ENCODE measurements at places on chromosomes 5 and 9. TPM values are rescaled to one million over a fixed set of nuclear protein-coding genes. Genes with fewer than 3 reads are reported as not detected.

Gene PFN3
- not detected for total RNA-seq

Gene TLX3
- not detected for total RNA-seq

Gene FAM151B
- total RNA-seq: 3.3 TPM

Gene C5orf58
- not detected for total RNA-seq

Gene MYO10
- total RNA-seq: 24.7 TPM

Gene CARD6
- total RNA-seq: 1.3 TPM

Gene DRD1
- 0.77 TPM for total RNA-seq

Gene WDR38
- total RNA-seq: not detected

Gene ADAMTS13
- 2.8 TPM for total RNA-seq

- no peak for DNase-seq
Measured at GRCh38 chr5:62707131-62707530, 128.5 kb downstream of the LRRC70 start.

- no peak for DNase-seq
Measured at GRCh38 chr5:133391354-133392136, 220.8 kb downstream of the FSTL4 start.

DNA sequence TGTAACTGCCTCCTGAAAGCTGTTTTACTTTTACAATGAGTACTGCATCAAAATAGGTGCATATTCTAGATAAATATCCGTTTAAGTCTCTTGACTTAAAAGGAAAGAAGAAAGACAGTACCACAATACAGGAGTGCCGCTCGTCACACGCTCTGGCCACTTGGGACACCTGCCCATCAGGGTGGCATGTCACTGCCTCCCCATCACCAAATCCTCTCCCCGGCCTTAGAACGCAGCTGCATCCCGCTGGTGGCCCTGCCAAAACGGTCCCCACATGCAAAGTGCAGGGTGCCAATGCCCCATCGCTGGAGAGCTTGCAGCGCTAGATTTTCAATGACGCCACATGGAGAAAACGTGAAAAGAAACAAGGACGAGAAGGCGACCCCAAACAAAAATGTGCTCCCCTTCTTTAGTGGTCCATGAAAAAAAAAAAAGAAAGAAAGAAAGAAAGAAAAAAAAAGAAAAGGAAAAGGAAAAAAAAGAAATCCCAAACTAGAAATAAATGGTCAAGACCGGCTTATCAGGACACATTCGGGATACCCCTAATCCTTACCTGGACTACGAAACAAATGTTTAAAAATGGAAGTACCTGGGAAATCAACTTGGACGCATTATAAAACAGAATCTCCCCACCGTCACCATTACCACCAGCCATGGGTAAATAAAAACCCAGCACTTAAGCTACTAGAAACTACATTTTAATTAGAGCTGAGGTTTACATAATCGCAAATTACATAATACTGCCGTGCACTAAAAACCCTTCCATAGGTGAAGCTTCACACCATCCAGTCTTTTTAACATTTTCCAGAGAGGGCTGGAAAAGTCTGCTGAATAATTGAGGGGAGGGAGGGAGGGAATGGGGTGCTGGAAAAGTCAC is 1.0 kb downstream of the ANKH start:
- peak; percentile 37 for DNase-seq

DNA sequence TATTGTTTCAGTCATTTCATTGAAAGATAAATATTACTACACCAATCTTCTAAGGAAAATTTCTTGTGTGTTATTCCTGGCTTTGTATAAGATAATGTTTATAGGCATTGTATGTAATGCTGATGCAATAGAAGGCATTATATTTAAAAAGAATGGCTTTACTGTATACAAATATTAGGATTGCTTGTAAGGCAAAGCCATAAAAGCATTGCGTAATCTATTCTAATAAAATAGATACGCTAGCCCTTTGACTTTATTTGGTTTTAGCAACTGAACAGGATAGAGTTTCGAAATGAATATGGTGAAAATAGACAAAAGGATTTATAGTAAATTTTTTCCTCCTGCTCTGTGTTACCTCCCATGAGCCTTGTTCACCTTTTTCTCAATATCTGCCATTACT is 5.5 kb upstream of the LYSMD3 start:
- DNase-seq: no peak

GRCh38 chr5:67297376-67297775 is 100.8 kb upstream of the CD180 start:
- DNase-seq: no peak

- DNase-seq: no peak
Measured at GRCh38 chr5:179231309-179231708, 114.0 kb downstream of the ADAMTS2 start.

DNA sequence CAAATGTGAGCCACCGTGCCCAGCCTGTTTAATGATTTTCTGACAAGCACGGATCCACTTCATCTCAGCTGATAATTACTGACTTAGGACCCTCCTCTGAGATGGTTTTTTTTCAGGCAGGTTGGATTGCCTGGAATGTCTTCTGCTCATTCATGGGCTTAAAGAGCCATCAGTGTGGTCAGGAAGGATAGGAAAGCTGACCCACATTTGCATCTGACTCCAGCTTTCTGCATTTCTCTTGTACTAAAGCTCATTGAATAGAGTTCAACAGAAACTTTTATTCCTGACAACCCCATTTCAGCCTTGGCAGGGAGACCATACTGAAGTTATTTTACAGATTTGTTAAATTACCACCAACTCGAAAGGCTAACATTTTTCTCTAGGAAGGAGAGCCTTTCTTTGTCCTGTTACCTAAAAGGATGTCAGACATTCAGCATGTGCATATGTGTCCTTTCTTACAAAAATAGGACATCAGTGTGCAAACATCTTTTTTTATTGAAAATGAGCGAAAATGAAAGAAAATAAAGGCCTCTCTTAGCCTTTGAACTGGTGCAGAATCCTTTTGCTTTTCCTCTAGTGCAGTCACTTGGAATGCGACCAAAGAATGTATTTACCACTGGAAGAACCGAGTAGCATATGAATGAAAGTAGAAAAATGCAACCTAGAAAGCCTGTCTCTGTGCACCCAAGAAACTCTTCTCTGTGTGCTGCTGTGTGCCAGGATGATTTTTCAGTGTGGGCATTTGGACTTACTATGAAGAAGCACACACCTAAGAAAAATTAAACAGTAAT is 26.6 kb downstream of the ADCY2 start:
- no peak for DNase-seq

GRCh38 chr5:159337016-159337955 is 7.0 kb upstream of the IL12B start:
- DNase-seq: no peak

DNA sequence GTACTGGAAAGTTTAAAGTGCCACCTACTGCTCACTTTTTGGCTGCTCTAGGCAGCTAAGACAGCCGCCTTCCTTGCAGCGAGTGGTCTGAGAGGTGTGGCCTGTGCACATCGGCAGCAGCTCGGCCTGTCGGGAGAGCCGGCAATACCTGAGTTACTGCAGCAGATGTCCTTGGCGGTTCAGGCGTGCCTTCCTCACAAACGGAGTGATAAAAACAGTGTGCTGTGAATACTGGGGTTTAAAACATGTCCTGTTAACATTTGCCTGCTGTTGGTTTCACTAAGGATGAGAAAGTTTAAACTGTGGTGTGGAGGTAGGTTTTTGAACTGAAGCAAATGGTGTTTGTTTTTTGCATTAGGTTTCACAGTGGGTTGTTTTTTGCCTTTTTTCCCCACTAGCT is 12.9 kb downstream of the TRAF2 start:
- no peak for DNase-seq

DNA sequence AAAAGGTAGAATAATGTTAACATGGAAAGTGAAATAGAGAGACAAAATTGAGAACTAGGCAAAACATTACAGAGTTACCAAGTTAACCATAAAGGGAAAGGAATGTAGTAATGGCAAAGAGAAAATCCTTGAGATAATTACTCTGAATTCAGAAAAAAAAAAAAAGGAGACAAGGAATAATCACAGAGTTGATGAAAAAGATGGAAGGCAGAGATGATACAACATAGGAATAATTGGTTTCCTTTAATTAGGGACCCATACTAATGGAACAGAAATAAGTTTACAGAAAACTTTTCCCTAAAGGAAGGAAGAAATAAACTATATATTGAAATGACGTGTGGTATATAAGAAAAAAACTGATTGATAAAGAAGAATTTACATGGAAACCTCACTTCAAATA is 254.1 kb upstream of the FBXL7 start:
- no peak for DNase-seq

GRCh38 chr9:124621371-124622328 is 114.5 kb upstream of the NR5A1 start:
- DNase-seq: no peak

DNA sequence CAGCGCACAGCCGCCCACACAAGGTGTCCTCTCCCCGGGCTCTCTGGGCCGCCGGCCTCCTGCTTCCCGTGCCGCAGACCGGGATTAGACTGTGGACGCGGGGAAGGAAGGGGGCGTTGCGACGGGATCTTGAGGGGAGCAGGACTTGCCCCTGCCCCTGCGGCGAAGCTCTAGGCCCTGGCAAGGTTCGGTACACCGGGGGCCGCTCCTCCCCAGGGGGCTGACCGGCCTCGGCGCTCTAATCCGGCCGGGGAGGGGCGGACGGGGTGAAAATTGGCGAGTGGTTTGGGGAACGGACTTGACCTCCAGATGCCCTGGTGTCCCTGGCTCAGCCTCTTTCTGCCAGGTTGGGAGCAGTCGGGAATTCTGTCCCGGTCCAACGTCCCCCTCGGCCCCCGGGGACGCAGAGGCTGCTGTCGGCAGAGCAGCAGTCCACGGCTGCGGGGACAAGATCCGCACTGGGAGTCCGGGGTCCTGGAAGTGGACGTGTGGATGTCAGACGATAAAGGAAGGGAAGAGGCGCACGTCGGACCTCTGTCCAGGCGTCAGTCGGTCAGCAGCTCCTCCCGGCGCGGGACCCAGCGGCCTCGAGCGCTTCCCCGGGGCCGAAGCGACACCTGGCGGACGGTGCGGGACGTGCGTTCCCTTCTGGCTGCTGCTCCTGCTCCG is 1.9 kb upstream of the CNTFR start:
- DNase-seq: peak; percentile 84

DNA sequence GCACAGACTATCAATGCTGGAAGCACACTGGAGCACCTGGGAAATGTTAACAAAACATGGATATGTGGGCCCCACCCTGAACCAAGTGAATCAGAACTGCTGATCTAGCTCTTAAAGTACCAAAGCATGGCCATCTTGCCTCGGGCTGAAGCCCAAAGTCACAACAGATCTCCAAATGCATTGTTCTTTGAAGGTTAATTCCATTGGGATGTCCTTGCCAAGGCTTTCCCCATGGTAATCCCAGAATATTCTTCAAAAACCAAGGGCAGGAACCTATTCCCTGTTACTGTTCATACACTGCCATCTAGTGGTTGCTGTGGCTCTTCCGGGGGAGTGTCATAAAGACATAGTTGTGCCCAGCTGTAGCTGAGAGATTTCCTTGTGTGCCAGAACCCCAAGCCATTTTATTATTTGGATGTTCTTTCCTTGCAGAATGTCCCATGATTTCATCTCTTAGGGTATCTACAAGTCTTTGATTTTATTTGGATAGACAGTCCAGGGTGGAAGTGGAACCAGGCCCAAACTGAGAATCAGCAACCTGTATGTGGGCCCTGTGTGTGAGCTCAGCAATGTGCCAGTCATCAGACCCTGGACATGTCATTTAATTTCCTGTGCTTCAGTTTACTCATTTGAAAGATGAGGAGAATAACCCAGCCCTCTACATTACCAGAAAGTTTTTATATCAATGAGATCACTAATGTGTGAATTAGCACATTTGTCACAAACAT is 290.0 kb downstream of the ACTL7B start:
- DNase-seq: peak; percentile 72

All from prostate gland (tissue), 2 donors.